ENCODE measurements at places on chromosomes 3 and 15.

DNA sequence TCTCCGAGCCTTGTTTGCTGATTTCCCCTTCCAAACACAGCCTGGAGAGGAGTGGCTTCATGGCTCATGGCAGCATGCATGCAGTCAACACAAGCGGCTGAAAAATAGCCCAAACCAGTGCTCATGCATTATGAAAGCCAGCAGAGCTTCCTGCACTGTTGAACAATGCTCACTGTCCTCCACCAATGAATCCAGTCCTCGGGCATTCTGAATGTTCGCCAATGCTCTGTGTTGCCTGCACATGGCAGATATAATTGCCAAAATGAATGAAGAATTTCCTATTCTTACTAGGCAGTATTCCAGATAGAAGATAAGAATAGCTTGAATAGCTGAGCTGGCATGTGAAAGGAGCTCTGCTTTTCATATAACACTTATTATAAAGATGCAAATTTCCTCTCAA is 252.7 kb downstream of the ROBO1 start:
- DNase-seq, result no peak

DNA sequence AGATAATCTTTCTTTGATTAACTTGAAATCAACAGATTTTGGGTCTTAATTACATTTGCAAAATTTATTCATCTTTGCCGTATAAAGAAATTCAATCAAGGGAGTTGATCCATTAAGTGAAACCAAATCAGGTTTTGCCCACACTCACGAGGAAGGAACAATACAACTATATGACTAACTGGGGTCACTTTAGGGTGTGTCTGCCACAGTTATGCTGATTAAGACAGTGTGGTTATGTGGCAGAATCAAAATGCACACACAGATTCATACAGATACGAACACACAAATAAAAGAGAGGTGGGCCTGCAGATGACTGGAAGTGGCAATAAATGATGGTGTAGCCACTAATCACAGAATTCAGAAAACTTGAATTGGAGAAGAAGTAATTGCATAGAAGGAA is 543.5 kb downstream of the GABRG3 start:
- no peak for DNase-seq

DNA sequence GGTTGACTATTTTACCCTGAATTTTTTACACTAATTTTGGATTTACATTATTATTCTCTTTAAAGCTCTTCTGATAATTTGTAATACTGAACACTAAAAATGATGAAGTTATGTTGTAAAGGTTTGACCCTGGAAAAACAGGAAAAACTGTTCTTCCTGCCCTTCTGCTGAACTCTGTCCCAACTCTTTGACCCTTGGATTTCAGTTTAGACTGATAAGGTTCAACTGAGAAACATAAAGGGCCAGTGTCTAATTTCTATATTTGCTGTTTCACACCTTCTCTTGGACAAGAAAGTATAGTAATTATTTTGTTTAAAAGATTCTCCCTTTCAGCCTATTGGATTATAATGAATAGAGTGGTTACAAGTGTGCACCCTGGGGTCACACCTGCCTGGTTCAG is 12.8 kb upstream of the TMOD3 start:
- no peak for DNase-seq

GRCh38 chr15:74519311-74519710 is 21.7 kb upstream of the ARID3B start:
- no peak for DNase-seq

GRCh38 chr3:170205302-170205701 is 16.9 kb upstream of the PRKCI start:
- DNase-seq, result no peak

GRCh38 chr3:13107661-13108060 is 34.4 kb upstream of the IQSEC1 start:
- peak; percentile 11 for DNase-seq

DNA sequence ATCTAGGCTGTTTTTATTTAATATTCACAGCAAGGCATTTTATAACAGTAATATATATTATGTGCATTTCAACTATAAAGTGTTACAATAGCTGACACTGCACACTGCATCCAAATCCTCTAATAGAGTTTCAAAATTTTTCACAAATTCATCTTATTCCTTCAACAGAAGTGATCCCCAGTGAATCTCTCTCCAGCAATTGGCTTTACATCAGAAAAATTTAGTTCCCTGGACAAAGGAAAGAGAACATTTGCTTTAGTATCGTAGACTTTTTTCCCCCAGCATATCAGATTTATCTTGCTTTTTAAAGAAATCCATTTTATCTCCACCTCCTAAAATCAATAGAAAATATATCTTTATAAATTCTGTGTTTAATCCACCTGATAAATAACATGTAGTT is 868.6 kb downstream of the TBL1XR1 start:
- no peak for DNase-seq

DNA sequence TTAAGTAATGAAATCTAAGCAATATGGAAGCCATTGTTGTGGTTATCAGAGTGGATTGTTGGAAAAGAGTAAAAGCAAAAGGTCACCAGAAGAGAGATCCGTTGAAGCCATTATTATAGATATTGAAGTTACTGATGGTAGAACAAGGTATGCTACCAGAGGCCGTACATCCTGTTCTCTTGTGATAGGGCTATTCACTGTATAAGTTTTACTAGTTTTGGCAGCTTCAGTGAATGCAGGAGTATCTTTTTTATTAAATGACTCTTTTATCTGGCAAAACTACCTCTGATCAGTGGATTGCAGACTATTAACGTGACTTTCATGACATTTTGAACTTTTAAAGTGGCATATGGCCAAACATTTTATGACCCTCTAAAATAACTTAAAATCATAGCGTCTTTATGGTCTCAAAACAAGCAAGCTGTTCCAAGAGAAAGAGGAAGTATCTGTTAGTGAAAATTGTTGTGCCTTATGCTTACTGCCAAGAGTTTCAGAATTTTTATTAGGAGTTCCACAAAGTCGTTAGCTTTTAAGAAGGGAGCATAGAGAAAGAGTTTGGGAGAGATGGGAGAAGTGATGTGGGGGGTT is 102.9 kb downstream of the LRRC49 start:
- DNase-seq, result no peak

DNA sequence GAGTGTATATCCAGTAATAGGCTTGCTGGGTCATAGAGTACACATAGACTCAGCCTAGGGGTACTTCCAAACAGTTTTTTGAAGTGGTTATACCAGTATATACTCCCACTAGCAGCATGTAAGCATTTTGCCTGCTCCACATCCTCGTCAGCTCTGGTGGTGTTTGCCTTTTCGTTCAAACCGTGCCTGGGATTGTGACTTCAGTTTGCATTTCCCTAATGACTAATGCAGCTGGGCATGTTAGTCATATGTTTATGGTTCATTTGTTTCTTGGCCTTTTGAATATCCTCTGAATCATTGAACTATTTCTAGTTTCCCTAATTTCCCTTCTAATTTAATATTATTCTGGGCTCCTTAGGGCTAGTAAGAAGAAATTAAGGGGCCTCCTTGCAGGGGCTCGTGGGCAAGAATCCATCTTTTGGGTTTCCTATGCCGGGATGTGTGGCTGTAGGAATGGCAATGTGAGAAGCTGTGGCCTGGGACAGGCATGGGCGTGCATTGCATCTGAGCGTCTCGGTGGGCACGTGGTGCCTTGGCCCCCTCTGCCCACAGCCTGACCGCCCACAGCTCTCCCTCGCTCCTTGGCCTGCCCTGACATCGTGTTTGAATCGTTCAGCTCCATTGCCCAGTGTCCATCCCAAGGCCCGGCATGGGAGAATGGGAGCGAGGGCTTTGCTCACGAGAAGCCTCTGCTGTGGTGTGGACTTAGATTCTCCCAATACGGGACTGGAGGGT is 26.4 kb downstream of the FAH start:
- no peak for DNase-seq

DNA sequence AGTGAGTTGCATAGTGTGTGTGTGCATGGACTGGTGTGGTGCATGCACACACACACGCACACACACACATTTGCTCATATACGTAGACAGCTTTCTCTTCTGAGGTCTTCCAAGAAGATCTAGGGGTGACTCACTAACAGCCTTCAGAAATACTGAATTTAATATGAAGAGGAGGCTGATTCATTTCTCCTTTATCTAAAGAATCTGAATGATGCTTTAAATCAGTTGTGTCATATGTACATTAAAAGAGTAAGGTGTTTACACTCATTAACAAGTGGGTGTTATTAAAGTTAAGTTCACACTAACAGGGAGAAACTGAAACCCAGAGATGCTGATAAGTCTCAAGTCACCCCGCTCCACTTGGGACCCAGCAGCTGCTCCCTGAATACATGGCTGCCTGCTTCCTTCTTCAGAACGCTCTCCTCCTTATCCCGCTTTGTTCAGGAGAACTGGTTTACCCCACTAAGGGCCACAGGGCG is 22.0 kb downstream of the TMPRSS7 start:
- no peak for DNase-seq

DNA sequence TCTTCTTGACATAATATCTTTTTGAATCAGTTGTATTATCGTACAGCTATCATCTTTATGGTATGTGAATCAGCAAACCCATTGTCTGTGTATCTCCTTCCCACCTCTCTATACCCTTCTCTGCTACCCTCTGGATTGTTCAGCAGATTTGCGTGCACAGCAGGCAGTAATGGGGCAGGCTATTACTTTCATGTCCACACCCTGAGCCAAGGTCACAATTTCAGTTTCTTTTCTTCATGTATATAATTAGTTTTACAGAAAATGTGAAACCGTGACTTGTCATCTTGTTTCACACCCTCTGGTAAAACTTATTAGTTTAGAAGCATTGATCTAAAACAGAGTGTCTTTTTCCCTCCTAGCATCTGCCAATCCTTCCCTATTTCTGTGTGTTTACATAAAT is 770.4 kb upstream of the SEMA6D start:
- no peak for DNase-seq

DNA sequence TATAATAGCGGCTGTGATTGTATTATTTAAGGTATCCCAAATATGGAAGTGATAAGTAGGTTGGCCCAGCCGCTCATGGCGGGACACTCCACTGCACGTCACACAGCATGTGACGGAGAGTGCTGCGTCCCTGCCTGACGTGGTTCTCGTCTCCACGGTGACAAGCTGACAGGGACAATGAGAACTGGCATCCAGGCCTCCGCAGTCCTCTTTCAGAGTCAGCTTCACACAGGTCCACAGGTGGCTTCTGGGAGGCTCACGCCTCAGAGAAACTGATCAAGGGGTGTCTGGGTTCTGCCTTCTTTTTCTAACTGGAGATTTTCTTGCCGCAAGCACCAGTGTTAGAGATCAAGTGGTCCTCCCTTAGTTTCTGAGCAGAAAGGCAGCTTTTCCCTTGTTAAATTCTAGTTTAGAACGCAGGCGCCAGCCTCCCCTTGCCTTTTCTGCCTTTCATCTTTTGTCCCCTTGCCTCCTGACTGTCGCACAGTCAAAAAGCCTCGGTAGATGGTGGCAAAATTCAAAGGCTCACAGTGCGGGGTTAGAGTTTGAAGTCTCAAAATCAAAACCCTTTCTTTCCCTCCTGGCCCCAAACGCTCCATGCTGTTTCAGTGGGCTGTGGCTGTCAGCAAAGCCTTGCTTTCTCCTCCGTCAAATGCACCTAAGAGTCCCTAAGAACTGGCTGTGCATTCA is 120.9 kb downstream of the ATP10A start:
- DNase-seq, result no peak

DNA sequence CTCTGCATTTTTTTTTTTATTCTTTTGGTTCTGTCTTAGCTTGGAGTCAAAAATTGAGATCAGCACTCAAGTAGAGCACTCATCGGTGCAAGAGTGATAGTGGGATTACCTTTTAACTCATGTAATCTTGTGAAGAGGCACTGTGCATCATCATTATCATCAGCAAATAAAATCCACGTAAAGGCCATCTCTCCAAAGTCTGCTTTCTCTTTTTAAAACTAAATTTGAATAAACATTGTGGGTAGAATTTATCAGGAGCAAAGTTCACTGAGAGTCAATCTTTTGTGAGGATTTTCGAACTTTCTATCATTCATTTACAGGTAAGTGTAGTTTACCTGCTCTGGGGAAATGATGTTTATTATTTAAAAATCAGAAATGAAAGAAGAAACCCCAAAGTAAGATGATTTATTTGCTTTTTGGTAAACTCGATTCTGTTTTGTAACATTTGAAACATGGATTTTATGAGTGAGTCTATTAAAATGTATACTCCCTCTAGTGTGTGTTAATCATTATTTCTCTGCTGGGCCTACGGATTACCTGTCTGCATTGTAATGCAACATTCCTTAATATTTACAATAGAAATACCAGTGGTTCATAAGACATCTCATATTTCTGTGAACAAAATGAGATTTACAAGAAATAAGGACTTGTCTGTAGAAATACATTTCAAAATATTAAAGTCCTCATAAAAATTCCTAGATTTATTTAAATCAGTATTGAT is 327.7 kb upstream of the NAALADL2 start:
- no peak for DNase-seq

DNA sequence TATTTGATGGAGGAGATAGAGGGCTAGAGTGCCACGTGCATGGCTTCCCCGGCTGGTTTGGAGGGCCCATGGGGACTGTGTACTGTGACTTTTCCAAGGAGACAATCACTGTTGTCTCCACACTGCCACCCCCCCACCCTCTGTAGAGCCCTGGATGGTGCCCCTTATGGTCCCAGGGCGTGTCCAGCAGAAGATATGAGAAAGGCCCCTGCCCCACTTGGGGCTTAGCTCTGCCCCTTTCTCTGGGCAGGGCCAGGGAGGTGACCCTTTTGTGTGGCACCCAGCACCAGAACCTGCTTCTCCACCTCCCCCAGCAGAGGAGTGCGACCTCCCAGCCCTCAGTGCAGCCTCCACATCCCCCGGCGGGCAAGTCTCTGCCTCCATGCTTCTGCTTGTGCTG is 32.1 kb downstream of the SPSB4 start:
- DNase-seq, result no peak

GRCh38 chr3:72185549-72186399 is 400.8 kb upstream of the PROK2 start:
- DNase-seq, result no peak

GRCh38 chr3:38577371-38578080 is 72.0 kb downstream of the SCN5A start:
- DNase-seq, result no peak

GRCh38 chr3:46368569-46368968 is 2.2 kb upstream of the CCR5 start:
- DNase-seq, result peak; percentile 59

GRCh38 chr3:11323813-11324212 is 51.6 kb downstream of the ATG7 start:
- DNase-seq, result no peak

GRCh38 chr3:129673897-129674797 is 67.7 kb upstream of the PLXND1 start:
- no peak for DNase-seq
